Fibroblast of the aortic adventitia (primary cell): ENCODE measurements at places on chromosomes 3 and 15.
A peak's percentile ranks its signal among the peaks of the same experiment; 100 is the strongest.

DNA sequence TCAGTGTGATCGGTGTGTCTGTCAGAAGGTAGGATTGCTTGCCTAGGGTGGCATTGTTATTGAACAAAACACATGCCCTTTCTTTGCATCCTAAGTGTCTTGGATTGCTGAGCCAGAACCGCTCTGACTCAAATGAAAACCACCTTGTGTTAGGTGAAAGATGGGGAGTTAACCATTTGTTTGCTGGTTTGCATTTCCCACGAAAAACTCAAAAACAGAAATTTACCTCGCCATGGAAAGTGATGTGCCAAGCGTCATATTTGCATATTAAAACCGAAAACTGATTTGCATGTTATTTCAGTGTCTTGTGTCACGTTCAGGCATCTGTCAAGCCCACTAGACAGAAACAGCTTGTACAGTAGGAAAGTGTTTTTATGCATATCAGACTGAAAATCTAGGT, 474.6 kb upstream of the TPRG1 start:
- no peak for DNase-seq

DNA sequence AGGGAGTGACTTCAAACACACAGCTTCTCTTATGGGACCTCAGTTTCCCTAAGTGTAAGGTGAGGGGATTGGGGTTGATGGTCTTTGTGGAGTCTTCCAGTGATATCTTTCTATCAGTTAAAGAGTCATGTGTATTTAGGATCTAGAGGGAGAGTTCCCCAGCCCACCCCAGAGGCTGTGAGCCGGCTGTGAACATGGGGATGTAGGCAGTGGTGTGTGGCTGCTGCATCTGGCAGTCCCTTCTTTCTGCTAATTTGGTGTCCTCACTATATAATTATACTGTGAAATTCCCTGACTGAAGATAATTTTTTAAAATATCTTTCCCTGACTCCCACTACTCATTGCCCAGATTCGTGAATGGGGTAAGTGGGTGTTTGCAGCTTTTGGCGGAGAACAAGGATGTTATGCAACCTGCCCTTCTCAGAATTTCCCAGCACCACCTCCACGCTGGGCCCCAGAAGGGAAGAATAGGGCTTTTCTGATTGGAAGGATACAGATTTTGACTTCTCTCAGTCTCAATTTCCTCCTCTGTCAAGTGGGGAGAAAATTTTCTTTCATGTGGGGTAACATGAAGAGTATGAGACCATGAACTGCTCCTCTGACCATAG, 79.0 kb upstream of the RASGRF1 start:
- DNase-seq, result peak; percentile 16

GRCh38 chr3:65151666-65152065, 463.9 kb upstream of the ADAMTS9 start:
- DNase-seq, result no peak

DNA sequence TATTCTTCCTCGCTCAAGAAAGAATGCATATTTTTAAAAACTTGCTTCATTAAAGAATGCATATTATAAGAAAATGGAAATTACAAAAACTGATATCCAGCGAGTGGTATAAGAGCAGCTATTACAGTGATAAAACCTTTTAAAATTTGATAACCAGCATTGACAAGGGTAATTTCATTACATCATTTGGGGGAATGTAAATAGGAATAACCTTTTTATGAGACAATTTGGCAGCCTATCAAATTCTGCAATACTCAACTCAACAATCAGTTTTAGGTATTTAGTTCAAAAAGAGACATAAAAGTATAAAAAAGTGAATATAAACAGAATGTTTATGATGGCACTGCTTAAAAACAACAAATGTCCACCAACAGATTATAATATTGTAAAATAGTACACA, 35.4 kb downstream of the MAP4 start:
- DNase-seq, result no peak

- no peak for DNase-seq
Observed at GRCh38 chr15:41494922-41495735, 1.5 kb downstream of the ITPKA start.
